Heart right ventricle (tissue), 16 donors: ENCODE measurements at places on chromosomes 13 and 19.

- peaks cover 8% of the 10 kb centered on the region for H3K4me1 ChIP-seq
- H3K36me3 ChIP-seq = no peaks in the 10 kb centered on the region
These were observed 164.6 kb downstream of the NDFIP2 start for GRCh38 chr13:79645569-79645968.

DNA sequence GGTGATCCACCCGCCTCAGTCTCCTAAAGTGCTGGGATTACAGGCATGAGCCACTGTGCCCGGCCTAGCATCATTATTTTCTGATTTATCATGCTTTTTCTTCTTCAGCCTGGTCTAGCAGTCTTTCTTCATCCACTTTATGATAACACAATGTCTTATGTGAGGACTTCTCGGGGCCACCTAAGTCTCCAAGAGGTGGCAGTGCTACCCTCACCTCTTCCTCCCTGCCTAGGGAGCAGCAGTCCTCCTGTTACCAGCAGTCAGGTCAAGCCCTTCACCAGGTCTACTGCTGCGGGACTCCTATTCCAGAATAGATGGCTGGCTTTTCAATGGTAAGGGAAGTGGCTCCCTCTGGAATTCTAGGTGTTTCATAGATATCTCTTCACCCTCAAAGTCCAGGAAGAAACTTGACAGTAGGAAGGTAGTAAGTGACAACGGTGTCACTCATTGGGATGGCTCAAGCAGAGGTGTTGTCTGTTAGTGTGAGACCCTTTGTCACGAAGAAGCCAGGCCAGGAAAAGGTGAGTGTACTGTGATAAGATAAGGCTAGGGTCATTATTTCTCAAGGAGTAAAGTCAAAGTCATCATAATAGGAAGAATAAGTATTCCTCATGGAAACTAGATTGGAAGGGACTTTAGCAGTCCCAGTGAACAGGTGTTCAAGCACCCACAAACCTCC lies 164.0 kb downstream of the KLF5 start:
- no peak overlapping the region for H3K27ac ChIP-seq
- no peaks in the 10 kb centered on the region for H3K4me1 ChIP-seq
- H3K36me3 ChIP-seq = no peaks in the 10 kb centered on the region
- no peak overlapping the region for H3K4me3 ChIP-seq
- no peaks in the 10 kb centered on the region for H3K27me3 ChIP-seq

DNA sequence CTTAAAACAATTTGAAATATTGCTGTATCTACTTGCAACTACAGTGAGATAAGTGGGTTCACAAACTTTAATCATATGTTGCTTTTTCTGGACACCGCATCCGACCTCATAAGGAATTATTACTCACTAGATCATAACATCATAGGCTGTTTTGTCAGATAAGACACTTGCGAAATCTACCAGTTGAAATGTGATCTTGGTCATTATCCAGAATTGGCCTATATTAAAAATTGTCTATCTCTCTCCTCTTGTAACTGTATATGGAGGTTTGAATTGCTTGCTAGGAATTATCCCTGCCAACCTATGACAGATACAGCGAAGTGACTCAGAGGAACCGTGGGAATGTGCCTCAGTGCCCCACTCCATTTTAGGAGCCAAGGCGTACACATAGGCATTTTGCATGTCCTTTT lies 117.0 kb upstream of the POSTN start:
- H3K4me1 ChIP-seq = no peaks in the 10 kb centered on the region
- H3K36me3 ChIP-seq = no peaks in the 10 kb centered on the region
- H3K27me3 ChIP-seq = no peaks in the 10 kb centered on the region
- DNase-seq = no peak
- no peak overlapping the region for H3K4me3 ChIP-seq

DNA sequence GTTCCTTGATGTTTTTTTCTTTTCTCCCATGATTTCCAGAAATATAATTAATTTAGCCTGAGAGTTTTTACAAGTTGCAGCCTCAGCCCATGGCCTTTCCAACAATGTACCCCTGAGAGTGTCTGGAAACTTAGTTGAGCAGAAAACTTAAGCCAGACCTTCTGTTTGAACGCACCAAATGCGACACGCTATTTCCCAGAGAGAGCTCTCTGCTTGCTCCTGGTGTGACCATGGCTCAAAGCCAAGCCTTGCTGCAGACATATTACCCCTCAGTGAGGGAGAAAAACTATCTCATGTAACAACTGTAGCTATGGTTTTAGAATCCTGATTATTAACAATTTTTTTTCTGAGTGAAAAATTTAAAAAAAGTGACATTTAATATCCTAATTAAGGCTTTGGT lies 1204.5 kb upstream of the SLC10A2 start:
- H3K4me3 ChIP-seq = no peak overlapping the region
- no peak for DNase-seq
- no peaks in the 10 kb centered on the region for H3K36me3 ChIP-seq
- no peak overlapping the region for H3K27ac ChIP-seq

DNA sequence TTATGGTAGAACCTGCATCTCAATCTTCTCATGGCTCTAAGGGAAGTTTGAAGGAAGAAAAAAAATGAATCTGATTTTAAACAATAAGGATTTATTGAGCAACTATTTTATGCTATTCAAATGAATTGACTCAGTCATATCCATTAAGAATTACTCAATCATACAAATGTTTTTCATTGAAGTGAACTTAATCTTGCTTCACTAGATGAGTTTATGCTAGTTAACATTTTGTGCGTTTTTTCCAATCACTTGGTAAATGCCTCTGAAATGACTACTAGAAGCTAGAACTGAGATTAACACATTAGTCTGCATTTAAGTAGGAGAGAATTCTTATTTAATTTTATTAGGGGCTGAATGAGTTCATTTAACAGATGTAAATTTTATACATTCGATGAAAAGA lies 25.2 kb downstream of the RXFP2 start:
- H3K4me1 ChIP-seq = no peaks in the 10 kb centered on the region
- H3K4me3 ChIP-seq = no peak overlapping the region
- H3K27me3 ChIP-seq = no peaks in the 10 kb centered on the region
- H3K27ac ChIP-seq = no peak overlapping the region
- no peak for DNase-seq
- no peaks in the 10 kb centered on the region for H3K36me3 ChIP-seq

DNA sequence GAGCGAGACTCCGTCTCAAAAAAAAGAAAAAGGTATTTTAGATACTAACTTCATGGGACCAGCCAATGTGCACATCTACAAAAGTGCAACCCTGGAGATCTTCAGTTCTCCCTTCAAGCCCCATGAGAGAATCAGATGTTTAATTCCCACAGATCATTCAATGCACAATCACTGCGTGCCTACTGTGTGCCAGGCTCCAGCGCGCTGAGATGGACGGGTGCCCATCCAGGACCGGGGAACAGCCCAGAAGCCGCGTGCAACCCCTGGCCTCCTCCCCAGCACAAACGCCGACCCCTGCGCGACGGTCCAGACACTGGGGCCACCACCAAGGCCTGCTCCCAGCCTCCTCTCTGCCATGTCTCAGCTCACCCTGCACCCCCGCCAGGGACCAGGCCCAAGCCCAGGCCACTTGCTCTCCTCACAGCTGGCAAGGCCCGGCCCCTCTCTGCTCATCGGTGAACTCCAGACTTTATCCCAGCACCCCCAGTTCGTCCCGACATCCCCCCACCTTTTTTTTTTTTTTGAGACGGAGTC lies 5.3 kb downstream of the BTBD2 start:
- H3K27ac ChIP-seq = no peak overlapping the region
- no peak overlapping the region for H3K4me3 ChIP-seq
- H3K36me3 ChIP-seq = no peaks in the 10 kb centered on the region

DNA sequence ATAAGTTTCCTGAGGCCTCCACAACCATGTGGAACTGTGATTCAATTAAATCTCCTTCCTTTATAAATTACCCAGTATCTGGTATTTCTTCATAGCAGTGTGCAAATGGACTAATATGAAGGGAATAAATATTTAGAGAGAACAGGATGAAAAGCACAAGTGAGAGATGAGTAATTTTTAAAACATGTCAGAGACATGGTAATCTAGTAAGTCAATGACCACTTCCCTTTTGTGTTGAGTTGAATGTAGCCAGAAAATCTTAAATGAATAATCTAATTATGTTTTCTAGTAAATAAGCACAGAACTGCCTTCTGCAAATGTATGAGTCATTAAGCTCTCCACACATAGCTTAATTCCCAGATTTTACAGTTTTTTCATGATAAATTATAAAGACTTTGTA lies 524.1 kb upstream of the SLITRK5 start:
- no peak overlapping the region for H3K4me3 ChIP-seq
- no peak for DNase-seq
- H3K27me3 ChIP-seq = no peaks in the 10 kb centered on the region
- H3K36me3 ChIP-seq = no peaks in the 10 kb centered on the region
- no peaks in the 10 kb centered on the region for H3K4me1 ChIP-seq

DNA sequence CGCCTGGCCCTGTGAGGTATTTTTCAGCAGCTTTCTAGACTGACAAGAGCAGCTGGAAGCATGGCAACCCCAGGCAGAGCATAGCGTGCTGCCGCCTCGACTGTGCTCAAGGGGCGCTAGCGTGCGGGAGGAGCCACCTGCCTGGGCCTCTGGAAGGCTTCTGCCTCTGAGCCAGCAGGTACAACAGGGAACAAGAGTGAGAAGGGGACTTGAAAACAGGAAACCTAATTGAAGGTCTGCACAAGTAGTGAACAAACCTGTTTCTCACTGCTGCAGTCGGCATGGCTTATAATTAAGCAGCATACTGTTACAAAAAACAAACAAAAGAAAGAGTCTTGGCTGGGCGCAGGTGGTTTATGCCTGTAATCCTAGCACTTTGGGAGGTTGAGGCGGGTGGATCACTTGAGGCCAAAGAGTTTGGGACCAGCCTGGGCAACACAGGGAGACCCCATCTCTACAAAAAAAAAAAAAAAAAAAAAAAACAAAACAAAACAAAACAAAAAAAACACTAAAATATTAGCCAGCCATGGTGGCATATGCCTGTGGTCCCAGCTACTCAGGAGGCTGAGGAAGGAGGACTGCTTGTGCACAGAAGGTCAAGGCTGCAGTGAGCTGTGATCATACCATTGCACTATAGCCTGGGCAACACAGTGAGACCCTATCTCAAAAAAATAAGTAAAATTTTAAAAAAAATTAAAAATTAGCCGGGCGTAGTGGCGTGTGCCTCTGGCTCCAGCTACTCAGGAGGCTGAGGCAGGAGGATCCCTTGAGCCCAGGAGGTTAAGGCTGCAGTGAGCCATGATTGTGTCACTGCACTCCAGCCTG lies 12.6 kb upstream of the GARRE1 start:
- no peak for DNase-seq
- no peak overlapping the region for H3K27ac ChIP-seq
- no peaks in the 10 kb centered on the region for H3K36me3 ChIP-seq
- H3K27me3 ChIP-seq = no peaks in the 10 kb centered on the region

- no peaks in the 10 kb centered on the region for H3K27me3 ChIP-seq
- no peak overlapping the region for H3K27ac ChIP-seq
- DNase-seq = no peak
These were observed 285.5 kb downstream of the UQCRFS1 start for GRCh38 chr19:28927456-28927855.

DNA sequence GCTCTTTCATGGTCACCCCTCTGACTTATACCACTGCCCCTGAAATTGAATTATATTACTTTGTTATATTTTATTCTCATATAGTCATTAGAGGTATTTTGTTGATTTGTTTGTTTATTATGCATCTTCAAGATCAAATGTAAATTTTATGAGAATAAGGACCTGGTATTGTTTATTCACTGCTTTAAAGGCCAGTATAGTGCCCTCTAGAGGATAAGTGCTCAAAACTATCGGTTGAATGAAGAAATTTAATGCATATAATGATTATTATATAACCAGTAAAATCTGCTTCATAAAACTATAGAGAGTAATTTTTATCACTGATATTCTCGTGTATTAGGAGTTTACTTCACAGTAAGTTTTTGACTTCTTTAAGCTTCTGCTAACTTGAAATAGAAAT lies 1401.9 kb downstream of the SLITRK1 start:
- no peaks in the 10 kb centered on the region for H3K27me3 ChIP-seq
- no peak overlapping the region for H3K4me3 ChIP-seq
- H3K4me1 ChIP-seq = no peaks in the 10 kb centered on the region
- H3K36me3 ChIP-seq = no peaks in the 10 kb centered on the region

GRCh38 chr13:101144808-101145419 lies 271.4 kb downstream of the NALCN start:
- no peaks in the 10 kb centered on the region for H3K36me3 ChIP-seq
- H3K27me3 ChIP-seq = peaks cover 8% of the 10 kb centered on the region
- H3K27ac ChIP-seq = no peak overlapping the region
- no peak overlapping the region for H3K4me3 ChIP-seq
- no peak for DNase-seq

DNA sequence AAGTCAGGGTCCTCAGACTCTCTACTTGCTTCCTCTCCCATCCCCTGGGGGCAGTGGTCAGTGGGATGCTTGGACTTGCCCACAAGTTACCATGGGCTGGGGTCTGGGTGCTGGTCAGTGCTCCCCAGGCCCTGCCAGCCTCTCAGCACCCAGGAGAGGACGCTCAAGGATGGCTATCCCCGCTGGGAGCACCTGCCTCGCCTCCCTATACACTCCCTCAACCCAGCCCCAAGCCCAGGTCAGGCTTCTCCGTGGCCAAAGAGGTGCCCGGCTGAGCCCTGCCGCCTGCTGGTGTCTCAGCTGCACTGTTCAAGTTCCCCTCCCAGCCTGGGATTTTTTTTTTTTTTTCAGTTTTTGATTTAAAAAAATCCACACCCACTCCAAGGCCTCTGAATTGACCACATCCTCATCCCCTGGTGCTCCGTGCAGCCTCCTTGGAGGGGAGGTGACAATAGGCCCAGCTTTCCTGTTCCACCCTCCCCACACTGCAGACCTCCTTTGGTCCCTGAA lies 10.8 kb downstream of the F2RL3 start:
- H3K36me3 ChIP-seq = no peaks in the 10 kb centered on the region
- H3K27ac ChIP-seq = no peak overlapping the region
- H3K4me1 ChIP-seq = peaks cover 19% of the 10 kb centered on the region
- H3K4me3 ChIP-seq = no peak overlapping the region

- H3K4me1 ChIP-seq = no peaks in the 10 kb centered on the region
- DNase-seq = no peak
- H3K27ac ChIP-seq = no peak overlapping the region
- H3K36me3 ChIP-seq = no peaks in the 10 kb centered on the region
These were observed 175.0 kb downstream of the RFC3 start for GRCh38 chr13:33992881-33993336.

DNA sequence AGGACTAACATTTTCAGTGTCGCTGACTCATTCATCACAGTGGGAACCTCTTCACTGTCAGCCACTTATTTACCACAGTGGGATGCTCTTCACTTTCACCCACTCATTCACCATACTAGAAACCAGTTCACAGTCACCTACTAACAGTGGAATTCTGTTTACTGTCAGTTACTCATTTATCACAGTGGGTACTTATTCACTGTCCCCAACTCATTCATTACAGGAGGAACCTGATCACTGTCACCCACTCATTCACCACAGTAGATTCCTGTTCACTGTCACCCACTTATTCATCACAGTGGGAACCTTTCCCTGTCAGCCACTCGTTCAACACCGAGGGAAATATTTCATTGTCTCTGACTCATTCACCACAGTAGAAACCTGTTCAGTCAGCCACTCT lies 10.1 kb upstream of the ZNF85 start:
- no peak for DNase-seq
- H3K27me3 ChIP-seq = no peaks in the 10 kb centered on the region
- no peak overlapping the region for H3K27ac ChIP-seq
- no peaks in the 10 kb centered on the region for H3K4me1 ChIP-seq
